ENCODE measurements at places on chromosomes 3 and 15. TPM values are rescaled to one million over a fixed set of nuclear protein-coding genes. Genes with fewer than 3 reads are reported as not detected.

The ZCWPW2 gene
- total RNA-seq, result 1.7 TPM

The LARP6 gene
- total RNA-seq, result 68.1 TPM

The AADAC gene
- 138 TPM for total RNA-seq

The UNC13C gene
- total RNA-seq, result 0.81 TPM

The XIRP1 gene
- 0.09 TPM for total RNA-seq

The NR1I2 gene
- total RNA-seq, result not detected

Measured in fibroblast of the aortic adventitia (primary cell).